ENCODE measurements at places on chromosomes 5 and 9.

GRCh38 chr5:124923131-124923530, 176.7 kb upstream of the ZNF608 start:
- peak; percentile 22 for DNase-seq

GRCh38 chr9:20526500-20527319, 95.6 kb downstream of the MLLT3 start:
- DNase-seq = no peak

DNA sequence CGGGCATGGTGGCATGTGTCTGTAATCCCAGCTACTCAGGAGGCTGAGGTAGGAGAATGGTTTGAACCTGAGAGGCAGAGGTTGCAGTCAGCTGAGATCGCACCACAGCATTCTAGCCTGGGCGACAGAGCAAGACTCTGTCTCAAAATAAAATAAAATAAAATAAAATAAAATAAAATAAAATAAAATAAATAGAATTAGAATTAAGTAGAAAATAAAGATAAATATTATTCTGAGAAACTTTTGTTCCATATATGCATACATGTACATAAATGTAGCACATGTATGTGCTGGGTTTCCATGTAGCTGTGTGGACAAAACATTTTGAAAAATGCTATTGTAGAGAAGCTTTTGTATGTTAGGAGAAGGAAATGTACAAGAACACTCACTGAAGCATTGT, 129.4 kb upstream of the VLDLR start:
- no peak for DNase-seq

- no peak for DNase-seq
Measured at GRCh38 chr9:132181796-132182313, 20.0 kb downstream of the NTNG2 start.

- DNase-seq = no peak
Measured at GRCh38 chr5:12017007-12017406, 112.8 kb upstream of the CTNND2 start.

DNA sequence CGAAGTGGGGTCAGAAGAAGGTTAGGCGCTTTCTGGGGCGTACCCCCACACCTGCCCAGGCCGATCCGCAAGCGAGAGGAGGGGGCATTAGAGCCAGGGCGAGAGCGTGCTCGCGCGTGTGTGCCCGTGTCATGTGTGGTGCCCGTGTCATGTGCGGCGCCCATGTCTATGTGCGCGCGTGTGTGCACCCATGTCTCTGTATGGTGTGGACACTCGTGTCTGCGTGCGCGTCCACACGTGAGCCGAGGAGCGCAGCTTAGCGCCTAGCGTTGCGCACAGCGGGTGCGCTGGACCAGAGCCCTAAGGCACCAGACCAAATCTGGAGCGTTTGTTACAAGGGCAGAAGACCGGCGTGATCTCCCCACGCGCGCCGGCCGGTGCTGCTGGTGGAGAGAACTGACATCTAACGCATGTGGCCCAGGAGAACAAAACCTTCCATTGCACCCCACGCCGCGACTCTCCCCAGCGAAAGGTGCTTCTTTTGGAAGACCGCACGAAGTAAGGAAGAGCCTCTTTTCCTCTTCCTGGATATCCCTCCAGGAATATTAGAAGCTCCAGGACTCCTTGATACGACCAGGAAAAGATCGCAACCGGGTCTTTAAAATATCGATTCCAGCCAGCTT, 644 bp downstream of the NIM1K start:
- DNase-seq = no peak

- no peak for DNase-seq
Measured at GRCh38 chr9:100351508-100351907, 1.2 kb downstream of the TEX10 start.

DNA sequence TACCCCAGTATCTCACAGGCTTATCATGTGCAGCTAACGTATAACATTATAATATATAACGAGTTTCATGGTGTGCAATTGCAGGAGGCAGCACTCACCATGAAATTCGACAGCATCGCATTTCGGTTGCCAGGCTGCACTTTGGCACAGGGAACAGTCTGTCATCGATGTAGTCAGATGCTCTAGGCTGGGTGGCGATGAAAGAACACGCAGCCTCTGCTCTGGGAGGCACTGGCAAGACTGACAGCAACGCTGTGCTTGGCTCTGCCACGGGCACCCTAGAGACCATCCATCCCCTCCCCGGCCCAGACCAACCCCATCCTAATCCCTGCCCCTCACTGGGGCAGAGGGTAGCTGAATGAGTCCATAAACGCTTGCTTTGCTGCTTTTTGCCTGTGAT, 290.8 kb downstream of the MED10 start:
- no peak for DNase-seq

Data from inflammatory macrophage treated with lipopolysaccharide for 1 hour (primary cell).